ENCODE measurements at places on chromosomes 3 and 15.

DNA sequence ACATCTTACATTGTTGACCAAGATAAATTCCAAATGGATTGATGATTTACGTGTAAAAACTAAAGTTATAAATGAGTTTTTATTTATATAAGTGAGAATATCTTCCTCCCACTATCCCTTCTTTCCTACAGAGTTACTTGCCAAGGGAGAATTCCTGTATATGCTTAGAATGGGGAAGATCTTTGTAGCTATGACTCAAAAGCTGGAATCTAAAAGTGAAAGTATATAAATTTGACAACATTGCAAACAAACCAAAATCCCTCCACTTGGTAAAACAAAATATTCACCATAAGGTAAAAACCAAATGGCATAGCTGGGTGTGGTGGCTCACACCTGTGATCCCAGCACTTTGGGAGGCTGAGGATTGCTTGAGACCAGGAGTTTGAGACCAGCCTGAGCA, 52.7 kb upstream of the GCNT3 start:
- no peaks in the 10 kb centered on the region for H3K4me1 ChIP-seq
- no peak for DNase-seq

DNA sequence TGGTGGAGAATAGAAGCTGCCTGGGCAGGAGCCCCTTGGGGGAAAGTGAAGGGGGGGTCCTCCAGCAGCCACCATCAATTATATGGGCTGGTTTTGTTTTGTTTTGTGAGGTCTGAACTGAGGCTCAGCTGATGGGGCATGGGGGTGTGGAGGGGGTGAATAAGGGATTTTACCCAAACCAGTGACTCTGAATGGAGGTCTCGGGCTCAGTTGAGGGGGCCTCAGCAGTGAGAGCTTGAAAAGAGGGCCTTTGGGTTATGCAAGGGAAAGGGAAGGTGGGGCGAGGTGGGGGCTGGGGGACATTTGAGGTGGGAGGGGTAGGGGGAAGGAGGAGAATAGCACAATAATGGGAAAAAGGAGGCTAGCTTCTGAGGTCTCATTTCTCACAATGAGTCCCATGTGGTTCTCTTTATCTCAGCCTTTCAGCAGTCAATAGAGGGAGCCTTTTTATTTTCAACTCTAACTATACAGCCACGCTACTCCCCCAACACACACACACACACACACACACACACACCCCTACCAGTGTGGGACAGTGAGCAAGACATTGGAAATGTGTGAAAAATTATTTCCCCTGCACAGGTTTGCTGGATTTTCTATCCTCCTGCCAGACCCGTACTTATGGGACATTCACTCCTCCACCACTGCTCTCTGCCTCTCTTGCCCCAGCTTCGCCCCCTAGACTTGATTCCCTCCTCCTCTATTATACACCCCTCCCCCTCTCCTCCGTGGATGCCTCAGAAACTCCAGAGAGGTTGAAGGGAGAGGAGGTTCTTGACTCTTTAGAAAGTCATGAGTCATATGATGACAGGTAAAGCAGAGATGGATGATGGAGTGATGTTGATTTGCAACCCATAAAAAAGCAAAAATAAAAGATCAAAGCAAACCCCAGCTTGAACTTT, 96.0 kb downstream of the GTPBP8 start:
- no peaks in the 10 kb centered on the region for H3K36me3 ChIP-seq
- DNase-seq: no peak
- no peaks in the 10 kb centered on the region for H3K4me1 ChIP-seq
- H3K27me3 ChIP-seq: no peaks in the 10 kb centered on the region
- H3K27ac ChIP-seq: no peak overlapping the region
- no peak overlapping the region for H3K4me3 ChIP-seq

DNA sequence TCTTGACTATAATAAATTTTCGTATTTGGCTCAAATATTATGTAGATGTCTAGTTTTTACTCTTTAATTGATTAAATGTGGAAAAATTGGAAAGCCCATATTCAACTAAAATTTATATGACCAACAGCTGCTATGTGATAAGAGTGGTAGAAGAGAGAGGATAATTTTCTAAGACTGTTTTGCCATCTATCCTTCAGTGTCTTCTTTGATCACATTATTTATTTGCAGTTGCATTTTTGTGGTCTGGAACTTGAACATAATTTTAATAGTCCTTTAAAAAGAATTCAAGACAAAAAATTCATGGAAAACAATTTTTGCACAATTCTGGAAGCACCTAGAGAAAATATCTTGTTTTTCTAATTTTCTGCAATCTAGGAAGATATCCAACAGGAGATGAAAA, 213.3 kb upstream of the THBS1 start:
- no peak overlapping the region for H3K27ac ChIP-seq
- no peak overlapping the region for H3K4me3 ChIP-seq
- no peaks in the 10 kb centered on the region for H3K36me3 ChIP-seq
- no peak for DNase-seq

DNA sequence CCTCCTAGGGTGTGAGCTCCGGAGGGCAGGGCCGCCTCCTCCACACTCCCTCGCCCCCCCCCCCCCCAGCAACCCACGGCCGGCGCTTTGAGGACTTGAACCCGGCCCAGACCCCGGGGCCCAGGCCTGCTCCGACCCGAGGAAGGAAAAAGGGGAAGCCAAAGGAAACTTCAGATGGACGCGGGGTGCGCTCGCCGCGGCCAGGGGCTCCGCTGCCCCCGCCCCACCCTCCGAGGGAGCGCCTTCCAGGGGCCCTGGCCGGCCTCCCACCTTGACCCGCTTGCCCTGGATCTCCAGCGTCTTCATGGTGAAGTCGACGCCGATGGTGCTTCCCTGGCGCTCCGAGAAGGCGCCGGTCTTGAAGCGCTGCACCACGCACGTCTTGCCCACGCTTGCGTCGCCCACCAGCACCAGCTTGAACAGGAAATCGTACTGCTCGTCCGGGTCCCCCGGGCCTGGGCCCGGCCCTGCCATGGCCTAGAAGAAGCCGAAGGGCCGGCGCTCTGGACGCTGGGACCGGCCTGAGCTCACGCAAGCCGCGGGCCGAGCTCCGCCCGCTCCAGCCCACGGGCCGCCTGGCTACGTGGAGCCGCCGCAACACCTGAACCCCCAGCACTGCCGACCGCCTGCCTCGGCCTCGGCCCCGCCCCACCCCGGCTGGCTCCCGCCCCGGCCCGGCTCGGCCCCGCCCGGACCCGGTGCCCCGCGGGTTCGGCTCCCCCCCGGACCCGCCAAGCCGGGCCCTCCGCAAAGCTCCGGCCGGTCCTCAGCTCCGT, 400 bp downstream of the RAB43 start:
- no peaks in the 10 kb centered on the region for H3K36me3 ChIP-seq
- H3K4me3 ChIP-seq: peak overlapping the region; percentile 89
- H3K27me3 ChIP-seq: no peaks in the 10 kb centered on the region
- peak; percentile 29 for DNase-seq
- peak overlapping the region; percentile 91 for H3K27ac ChIP-seq

DNA sequence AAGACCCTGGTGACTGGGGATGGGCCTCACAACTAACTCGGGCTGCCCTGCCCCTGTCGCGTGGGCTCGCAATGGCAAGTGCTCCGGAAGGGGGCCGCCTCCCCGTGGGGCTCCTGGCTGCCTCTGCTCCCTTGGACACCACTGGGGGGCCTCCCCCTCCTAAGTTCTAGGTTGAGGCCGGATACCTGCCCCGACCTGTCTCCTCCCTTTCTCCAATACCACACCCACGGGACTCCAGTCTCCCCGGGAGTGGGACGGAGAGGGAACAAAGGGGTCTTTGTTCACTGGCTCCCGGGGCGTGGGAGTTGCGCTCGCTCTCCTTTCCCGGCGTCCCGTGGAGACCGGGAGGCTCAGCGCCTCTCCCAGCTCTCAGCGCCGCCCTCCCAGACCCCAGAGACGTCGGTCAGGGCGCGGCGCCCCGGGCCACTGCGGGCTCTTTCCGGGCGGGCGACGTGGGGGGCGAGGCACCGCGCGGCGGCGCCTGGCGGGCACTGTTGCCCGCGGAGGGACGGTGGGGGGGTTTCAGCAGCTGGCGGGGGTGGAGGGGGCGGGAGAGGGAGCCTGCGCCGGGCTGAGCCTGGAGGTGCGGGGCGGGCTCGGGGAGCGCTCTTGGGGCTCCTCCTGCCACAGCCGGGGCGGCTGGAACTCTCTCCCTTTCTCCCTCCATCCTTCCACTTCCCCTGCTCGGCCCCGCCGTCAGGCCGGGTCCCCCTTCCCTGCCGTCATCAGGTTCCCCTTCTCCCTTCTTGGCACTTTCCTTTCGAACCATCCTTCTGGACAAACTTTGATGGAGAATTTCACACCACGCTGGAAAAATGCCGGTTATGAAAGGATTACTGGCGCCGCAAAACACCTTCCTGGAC, at the start of gene KCNH8:
Gene KCNH8, plus strand, starts transcription at position 606 of the 863 bp plus-strand sequence. Its CDS starts 210 bp downstream, at position 816.
- peak; percentile 42 for DNase-seq
- peak within 1 kb of the TSS; percentile 51 for H3K27ac ChIP-seq
- H3K36me3 ChIP-seq: no peaks in the 10 kb centered on the region
- peak within 1 kb of the TSS; percentile 59 for H3K4me3 ChIP-seq

DNA sequence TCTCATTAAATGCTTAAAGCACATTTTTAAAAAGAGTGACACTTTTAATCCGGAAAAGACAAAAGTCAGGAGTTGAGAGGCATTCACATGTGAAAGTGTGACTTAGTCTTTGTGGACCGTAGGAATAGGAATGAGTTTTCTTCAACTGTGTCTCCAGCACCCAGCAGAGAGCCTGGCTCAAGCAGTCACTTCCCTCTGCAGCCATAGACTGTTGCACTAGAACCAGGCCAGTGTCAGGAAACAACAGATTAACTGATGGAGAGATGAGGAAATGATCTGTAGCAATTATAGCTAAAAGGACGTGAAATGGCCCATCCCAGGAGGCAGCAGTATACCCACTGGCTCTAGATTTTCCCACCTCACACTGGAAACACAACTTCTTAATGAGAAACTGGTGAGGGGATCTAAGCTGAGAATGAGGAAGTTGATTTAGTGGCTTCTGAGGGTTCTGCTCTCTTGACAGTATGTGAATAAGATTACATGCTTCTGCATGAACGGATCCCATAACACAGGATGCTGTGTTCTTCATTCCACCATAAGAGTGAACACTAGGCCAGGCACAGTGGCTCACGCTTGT, 19.8 kb downstream of the CFAP92 start:
- no peak for DNase-seq
- no peaks in the 10 kb centered on the region for H3K27me3 ChIP-seq
- H3K27ac ChIP-seq: no peak overlapping the region

GRCh38 chr3:117114517-117115265, 405.1 kb downstream of the TUSC7 start:
- no peaks in the 10 kb centered on the region for H3K36me3 ChIP-seq
- H3K27me3 ChIP-seq: no peaks in the 10 kb centered on the region
- no peak overlapping the region for H3K27ac ChIP-seq
- no peaks in the 10 kb centered on the region for H3K4me1 ChIP-seq

DNA sequence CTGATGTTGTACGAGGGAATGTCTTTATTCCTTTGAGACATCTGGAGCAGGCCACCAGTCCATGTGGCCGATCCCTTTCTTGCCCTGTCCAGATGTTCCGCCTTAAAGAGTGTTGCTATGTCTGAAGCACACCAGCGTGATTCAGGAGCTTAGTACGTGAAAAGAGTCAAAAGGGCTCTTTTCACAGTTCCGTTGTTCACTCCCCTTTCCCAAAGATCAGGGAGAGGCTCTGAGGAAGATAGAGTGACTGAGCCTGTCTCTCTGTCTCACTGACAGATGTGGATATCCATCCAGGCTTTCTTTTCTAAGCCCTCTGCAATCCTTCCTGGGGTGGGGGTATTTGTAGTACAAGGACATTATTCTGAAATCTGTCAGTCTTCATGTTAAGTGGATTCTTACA, 262.5 kb upstream of the LRTM1 start:
- H3K27ac ChIP-seq: no peak overlapping the region
- no peaks in the 10 kb centered on the region for H3K36me3 ChIP-seq
- H3K4me3 ChIP-seq: no peak overlapping the region
- DNase-seq: no peak
- no peaks in the 10 kb centered on the region for H3K4me1 ChIP-seq

DNA sequence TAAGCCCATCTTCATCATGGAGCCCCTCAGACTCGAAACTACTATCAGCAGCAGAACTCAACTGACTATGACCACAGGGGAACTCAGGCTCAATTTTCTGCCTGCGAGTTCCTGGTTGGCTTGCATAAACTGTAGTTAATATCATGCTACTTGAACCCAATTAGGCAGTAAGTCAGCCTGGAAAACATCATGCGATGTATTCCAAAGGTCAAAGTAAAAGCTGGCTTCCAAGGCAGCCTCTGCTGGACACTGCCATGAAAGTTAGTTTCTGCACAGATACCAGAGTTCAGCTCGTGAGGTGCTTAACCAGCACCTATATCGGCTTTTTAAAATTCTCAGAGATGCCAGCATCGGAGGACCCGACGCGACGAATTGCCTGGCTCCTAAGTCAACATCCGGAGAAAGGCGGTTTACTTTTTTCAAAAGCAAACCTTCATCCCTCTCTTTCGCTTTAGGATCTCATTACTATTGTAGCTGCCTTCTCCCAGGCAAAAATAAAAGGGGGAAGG, 3.8 kb downstream of the ANP32A start:
- H3K36me3 ChIP-seq: no peaks in the 10 kb centered on the region
- DNase-seq: peak; percentile 60
- H3K27ac ChIP-seq: peak overlapping the region; percentile 99
- peaks cover 18% of the 10 kb centered on the region for H3K4me1 ChIP-seq
- peak overlapping the region; percentile 88 for H3K4me3 ChIP-seq

GRCh38 chr3:156497326-156497725, 57.6 kb downstream of the SSR3 start:
- DNase-seq: no peak
- H3K27me3 ChIP-seq: no peaks in the 10 kb centered on the region
- H3K4me3 ChIP-seq: no peak overlapping the region

DNA sequence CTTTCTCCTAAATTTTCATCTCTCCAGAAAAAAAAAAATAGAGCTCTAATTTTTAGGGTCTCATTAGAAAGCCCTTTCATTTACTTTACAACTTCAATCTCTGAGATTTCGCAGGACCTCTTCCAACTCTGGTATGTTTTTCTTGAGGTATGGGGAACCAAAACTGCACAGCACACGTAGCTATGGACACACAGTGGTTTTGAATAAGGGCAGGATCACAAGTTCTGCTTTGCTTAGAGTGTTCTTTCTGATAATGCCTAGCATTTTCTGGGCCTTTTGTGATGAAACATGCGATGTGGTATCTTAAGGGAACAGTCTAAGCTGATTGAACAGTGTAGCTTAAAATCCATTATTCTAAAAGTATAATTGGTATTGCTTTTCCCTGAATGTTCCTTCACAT, 25.3 kb downstream of the ZNF592 start:
- H3K27me3 ChIP-seq: no peaks in the 10 kb centered on the region
- peaks cover 2% of the 10 kb centered on the region for H3K36me3 ChIP-seq
- DNase-seq: no peak
- H3K4me3 ChIP-seq: no peak overlapping the region

DNA sequence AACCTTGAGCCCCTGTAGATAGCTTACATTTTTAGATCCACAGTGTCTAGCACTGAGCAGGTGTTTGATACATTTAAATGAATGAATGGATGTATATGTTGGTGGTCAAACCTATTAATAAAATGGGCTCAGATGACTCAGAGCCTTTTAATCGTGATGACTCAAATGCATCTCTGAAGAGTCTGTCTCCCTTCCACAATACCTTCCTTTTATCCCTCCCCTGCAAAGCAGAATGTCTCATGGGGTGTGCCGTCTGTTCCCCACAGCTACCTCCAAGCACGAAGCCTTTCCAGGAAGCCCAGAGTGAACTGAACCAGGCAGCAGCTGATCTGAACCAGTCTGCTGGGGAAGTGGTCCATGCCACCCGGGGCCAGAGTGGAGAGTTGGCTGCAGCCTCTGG, 303.5 kb upstream of the TPM1 start:
- no peaks in the 10 kb centered on the region for H3K27me3 ChIP-seq
- no peak overlapping the region for H3K4me3 ChIP-seq
- no peak for DNase-seq
- no peaks in the 10 kb centered on the region for H3K36me3 ChIP-seq
- no peaks in the 10 kb centered on the region for H3K4me1 ChIP-seq

- H3K4me1 ChIP-seq: no peaks in the 10 kb centered on the region
- H3K27me3 ChIP-seq: no peaks in the 10 kb centered on the region
- DNase-seq: no peak
- no peak overlapping the region for H3K27ac ChIP-seq
- no peak overlapping the region for H3K4me3 ChIP-seq
These were observed 39.4 kb downstream of the BBS4 start for GRCh38 chr15:72725446-72725845.
